ENCODE measurements at places on chromosomes 2 and 18. TPM values are rescaled to one million over a fixed set of nuclear protein-coding genes. Genes with fewer than 3 reads are reported as not detected.

DNA sequence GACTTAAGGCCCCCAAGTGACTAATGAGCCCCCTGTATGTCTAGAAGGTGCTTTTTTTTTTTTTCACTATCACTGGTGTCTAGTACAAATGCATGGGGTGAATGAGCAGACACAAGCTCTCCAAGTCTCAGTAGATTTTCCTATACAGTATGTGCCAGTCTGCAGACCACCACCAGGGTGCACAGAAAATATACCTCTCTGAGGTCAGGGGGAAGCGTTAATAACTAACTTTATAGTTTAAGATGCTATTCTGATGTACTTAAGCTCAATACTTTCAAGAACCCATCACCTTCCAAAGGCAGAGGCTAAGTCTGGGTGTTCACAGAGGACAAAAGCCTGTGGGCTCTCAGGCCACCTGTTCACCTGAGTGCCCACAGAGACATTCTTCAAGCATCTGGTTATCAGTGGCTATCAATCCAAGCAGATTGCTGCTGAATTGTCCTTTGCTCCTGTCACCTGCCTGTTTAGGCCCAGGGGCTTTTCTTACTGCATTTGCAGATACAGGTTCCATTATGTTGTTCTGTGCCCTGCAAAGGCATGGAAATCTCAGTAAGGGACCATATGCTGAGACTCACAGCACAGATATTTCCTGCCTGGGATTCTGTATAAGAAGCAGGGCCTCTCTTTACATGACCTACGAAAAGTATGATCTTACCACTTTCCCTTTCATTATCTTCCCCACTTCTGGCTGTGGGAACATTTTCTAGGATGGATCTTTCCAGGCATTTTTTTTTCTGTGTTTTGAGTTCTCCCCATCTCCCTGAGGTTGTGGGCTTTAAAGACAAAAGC lies 534.6 kb downstream of the TNS1 start:
- peaks cover 6% of the 10 kb centered on the region for H3K4me1 ChIP-seq
- DNase-seq, result no peak
- no peak overlapping the region for H3K4me3 ChIP-seq
- no peaks in the 10 kb centered on the region for H3K36me3 ChIP-seq

GRCh38 chr2:100832885-100833284 lies 12.9 kb downstream of the NPAS2 start:
- DNase-seq, result no peak
- no peak overlapping the region for H3K27ac ChIP-seq
- peaks cover 12% of the 10 kb centered on the region for H3K36me3 ChIP-seq
- no peak overlapping the region for H3K4me3 ChIP-seq

DNA sequence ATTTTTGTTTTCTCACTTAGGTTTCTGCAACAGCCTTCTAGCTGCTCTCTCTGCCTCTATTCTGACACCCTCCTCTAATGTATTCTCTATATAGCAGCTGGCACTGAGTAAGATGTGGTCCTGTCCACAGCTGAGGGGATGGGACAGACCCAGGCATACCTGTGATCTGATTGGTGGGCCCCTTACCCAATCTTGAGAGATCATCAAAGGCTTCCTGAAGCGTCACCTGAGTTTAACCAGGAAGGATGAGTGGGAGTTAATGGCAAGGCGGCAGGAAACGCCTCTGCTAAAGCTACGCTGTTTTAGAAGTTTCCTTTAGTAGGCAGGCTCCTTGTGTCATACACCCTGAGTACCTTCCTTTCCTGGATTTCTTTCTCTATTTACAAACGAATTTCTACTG lies 5.7 kb upstream of the TET3 start:
- DNase-seq, result no peak
- H3K36me3 ChIP-seq, result peaks cover 4% of the 10 kb centered on the region
- no peak overlapping the region for H3K27ac ChIP-seq
- H3K4me3 ChIP-seq, result no peak overlapping the region
- H3K27me3 ChIP-seq, result peaks cover 12% of the 10 kb centered on the region

GRCh38 chr2:70202236-70202806 lies 11.5 kb upstream of the C2orf42 start:
- no peak for DNase-seq
- no peak overlapping the region for H3K4me3 ChIP-seq
- no peak overlapping the region for H3K27ac ChIP-seq
- peaks cover 4% of the 10 kb centered on the region for H3K36me3 ChIP-seq
- no peaks in the 10 kb centered on the region for H3K27me3 ChIP-seq
- no peaks in the 10 kb centered on the region for H3K4me1 ChIP-seq

GRCh38 chr2:99338029-99338585 lies 918 bp downstream of the EIF5B start:
- DNase-seq, result no peak
- H3K4me3 ChIP-seq, result no peak overlapping the region
- no peaks in the 10 kb centered on the region for H3K36me3 ChIP-seq
- H3K4me1 ChIP-seq, result peaks cover 16% of the 10 kb centered on the region

GRCh38 chr2:236163471-236164200 lies 4.5 kb downstream of the GBX2 start:
- H3K36me3 ChIP-seq, result no peaks in the 10 kb centered on the region
- no peak for DNase-seq
- no peak overlapping the region for H3K27ac ChIP-seq
- H3K4me1 ChIP-seq, result peaks cover 18% of the 10 kb centered on the region
- no peak overlapping the region for H3K4me3 ChIP-seq

- H3K27me3 ChIP-seq, result peaks cover 2% of the 10 kb centered on the region
- H3K4me1 ChIP-seq, result no peaks in the 10 kb centered on the region
- no peaks in the 10 kb centered on the region for H3K36me3 ChIP-seq
- H3K4me3 ChIP-seq, result no peak overlapping the region
Measured at GRCh38 chr2:150589681-150590080, 102.2 kb upstream of the RND3 start.

DNA sequence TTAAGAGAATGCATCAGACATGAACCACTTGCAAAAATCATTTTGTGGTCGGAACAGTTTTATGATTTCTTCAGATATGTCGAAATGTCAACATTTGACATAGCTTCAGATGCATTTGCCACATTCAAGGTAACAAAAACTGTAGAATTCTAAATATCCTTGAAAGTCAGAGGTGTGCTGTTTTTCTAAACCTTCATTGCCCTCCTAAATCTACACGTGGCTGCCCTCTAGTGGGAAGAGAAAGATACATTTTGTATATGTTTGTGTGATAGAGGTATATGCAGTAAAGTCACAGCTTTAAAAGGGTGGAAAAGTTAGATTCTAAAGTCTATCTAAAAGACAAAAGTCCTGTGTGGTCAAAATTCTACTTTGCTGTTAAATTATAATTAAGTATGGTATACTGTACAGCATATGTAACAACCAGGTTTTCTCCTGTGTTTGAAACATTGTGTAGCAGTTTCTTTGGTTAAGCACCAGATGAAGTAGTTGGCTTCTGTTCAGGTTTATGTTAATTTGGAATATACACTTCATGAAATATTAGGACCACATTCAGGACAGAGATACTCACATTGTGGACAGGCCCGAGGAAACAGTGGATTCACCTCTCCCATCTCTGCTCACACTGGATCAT lies 65.9 kb upstream of the ITM2C start:
- DNase-seq, result no peak
- peaks cover 4% of the 10 kb centered on the region for H3K27me3 ChIP-seq
- H3K27ac ChIP-seq, result no peak overlapping the region
- H3K4me3 ChIP-seq, result no peak overlapping the region

DNA sequence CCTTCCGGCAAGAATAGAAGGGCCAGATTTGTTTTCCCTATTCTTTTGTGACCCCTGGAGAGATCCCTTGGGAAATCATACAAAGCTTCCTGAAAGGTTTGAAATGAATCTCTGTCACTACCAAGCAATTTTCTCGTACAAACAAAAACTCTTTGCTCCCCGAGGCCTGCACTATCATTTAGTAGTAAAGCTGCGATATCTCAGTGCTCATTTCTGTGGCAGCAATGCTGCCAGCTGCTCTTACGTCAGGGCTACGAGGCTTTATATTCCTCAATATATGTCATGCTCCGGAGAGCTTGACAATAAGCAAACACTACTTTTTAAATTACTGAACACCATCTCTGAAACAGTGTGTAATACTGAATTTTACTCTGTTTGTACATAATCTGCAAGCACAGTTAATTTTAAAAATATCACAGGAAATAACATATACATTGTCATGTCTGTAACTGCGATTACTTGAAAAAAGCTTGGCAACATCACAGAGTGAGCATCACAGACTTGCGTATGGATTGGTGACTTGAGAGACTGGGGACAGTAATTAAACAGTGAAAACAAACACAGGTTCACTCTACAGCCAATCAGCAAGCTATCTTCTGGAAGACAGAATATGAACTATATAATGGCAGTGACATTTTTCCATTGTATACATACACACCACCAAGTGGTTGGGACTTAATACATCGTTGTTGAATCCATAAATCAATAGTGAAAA lies 403.3 kb upstream of the NETO1 start:
- peaks cover 2% of the 10 kb centered on the region for H3K27me3 ChIP-seq
- H3K4me1 ChIP-seq, result peaks cover 13% of the 10 kb centered on the region
- no peaks in the 10 kb centered on the region for H3K36me3 ChIP-seq
- peak overlapping the region; percentile 35 for H3K27ac ChIP-seq

- H3K27me3 ChIP-seq, result no peaks in the 10 kb centered on the region
- H3K36me3 ChIP-seq, result peaks cover 4% of the 10 kb centered on the region
- peaks cover 8% of the 10 kb centered on the region for H3K4me1 ChIP-seq
- no peak for DNase-seq
- H3K4me3 ChIP-seq, result no peak overlapping the region
- H3K27ac ChIP-seq, result no peak overlapping the region
Measured at GRCh38 chr2:232228332-232228731, 150.2 kb upstream of the ALPP start.

DNA sequence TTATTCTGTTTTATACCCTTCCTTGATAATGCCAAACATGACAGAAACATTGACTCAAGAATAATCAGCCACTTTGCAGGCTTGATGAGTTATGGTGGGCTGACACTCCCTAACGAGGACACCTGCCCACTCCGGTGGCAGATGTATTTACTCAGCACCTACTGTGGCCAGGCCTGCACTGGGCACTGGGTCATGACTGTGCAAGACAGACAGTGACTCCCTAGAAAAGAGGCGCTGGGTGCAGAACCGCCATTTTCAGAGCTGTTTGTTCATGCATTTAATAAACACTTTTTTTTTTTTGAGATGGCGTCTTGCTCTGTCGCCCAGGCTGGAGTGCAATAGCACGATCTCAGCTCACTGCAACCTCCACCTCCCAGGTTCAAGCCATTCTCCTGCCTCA lies 32.5 kb downstream of the SNED1 start:
- H3K4me1 ChIP-seq, result no peaks in the 10 kb centered on the region
- peaks cover 8% of the 10 kb centered on the region for H3K36me3 ChIP-seq
- DNase-seq, result no peak

- H3K27ac ChIP-seq, result no peak overlapping the region
- peaks cover 23% of the 10 kb centered on the region for H3K36me3 ChIP-seq
- no peak for DNase-seq
- no peak overlapping the region for H3K4me3 ChIP-seq
- no peaks in the 10 kb centered on the region for H3K4me1 ChIP-seq
- peaks cover 2% of the 10 kb centered on the region for H3K27me3 ChIP-seq
Measured at GRCh38 chr2:231819447-231820042, 33.3 kb downstream of the COPS7B start.

DNA sequence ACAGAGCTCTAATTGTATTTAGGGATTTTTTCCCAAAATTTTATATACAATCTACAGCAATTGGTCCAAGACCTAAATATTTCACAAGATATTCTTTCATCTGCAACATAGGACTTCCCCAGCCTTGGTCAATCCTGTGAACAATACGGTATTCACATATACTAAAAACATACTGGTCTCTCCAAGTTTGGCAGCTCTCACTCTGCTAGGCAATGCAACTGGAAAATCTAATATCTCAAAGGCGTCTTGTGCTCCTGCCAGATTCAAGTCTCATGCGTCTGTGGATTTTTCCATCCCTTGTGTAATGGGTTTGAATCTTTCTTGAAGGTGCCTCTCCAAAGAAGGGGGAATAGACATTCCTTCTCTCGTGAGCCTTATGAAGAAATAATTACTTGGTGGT lies 27.4 kb upstream of the MBOAT2 start:
- no peak for DNase-seq
- H3K4me3 ChIP-seq, result no peak overlapping the region
- H3K27ac ChIP-seq, result no peak overlapping the region
- H3K36me3 ChIP-seq, result peaks cover 8% of the 10 kb centered on the region
- H3K4me1 ChIP-seq, result peaks cover 22% of the 10 kb centered on the region

Gene FOXI3
- 0.34 TPM for total RNA-seq

Gene ALK
- total RNA-seq, result 9.6 TPM

Gene FLACC1
- 1.2 TPM for total RNA-seq

Gene CPO
- not detected for total RNA-seq
